ENCODE measurements at places on chromosomes 7 and 10.
A peak's percentile ranks its signal among the peaks of the same experiment; 100 is the strongest.

DNA sequence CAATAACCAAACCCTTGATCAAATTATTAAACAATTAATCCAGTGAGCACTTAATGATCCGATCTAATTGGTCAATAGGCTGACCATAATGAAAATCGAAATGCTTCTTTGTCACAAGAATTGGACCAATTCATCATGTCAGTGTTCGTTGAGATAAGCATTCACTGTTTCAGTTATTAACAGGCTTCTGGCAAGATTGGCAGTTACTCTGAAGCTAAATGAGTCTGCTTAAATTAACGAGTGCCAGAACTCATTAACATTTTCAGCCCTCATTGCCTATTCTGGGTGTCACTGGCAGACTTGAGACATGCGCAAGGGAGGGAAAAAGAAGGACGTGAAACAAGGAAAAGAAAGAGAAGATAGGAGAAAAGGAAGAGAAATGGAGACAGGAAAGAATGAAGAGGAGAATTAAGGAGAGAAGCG lies 30.7 kb upstream of the SLC26A3 start:
- DNase-seq: no peak

- DNase-seq: no peak
Observed at GRCh38 chr7:139647085-139647484, 123.6 kb downstream of the CLEC2L start.

DNA sequence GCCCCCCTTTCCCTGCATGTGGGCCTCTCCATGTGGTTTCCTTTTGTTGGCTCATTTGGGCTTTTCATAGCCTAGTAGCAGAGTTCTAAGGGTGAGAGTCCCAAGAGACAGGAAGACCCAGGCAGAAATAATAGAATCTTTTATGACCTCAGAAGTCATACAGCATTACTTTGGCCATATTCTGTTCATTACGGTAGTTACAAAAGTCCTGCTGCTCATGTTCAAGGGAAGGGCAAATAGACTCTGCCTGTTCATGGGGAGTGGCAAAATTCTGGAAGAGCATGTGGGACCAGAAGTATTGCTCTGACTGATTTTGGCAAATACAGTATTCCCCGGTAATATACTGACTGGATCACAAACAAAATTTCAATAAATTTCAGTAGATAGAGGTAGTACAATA lies 910.3 kb downstream of the LRMDA start:
- no peak for DNase-seq

- no peak for DNase-seq
Observed at GRCh38 chr7:23443974-23444373, 26.3 kb downstream of the IGF2BP3 start.

DNA sequence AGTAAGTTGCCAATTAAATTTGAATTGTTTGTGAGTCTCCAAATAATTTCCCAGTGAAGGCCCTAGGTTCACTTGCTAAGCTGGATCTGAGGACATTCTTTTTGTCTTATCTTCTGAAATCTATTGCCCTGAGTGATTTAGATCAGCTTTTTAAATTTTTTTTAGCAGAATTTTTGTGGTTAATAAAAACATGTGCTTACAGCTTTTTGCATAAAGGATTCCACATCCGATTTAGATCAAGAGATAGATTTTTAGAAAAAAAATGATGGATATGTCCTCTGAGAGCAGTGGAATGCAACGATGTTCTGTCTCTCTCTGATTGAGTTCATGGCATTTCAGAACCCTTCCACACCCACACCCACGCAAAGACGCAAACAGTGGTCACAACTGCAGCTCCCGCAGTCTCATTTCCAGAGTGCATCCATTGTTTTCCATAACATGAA lies 358.8 kb downstream of the SUGCT start:
- no peak for DNase-seq

- no peak for DNase-seq
Observed at GRCh38 chr10:112027731-112028280, 155.8 kb downstream of the GPAM start.

DNA sequence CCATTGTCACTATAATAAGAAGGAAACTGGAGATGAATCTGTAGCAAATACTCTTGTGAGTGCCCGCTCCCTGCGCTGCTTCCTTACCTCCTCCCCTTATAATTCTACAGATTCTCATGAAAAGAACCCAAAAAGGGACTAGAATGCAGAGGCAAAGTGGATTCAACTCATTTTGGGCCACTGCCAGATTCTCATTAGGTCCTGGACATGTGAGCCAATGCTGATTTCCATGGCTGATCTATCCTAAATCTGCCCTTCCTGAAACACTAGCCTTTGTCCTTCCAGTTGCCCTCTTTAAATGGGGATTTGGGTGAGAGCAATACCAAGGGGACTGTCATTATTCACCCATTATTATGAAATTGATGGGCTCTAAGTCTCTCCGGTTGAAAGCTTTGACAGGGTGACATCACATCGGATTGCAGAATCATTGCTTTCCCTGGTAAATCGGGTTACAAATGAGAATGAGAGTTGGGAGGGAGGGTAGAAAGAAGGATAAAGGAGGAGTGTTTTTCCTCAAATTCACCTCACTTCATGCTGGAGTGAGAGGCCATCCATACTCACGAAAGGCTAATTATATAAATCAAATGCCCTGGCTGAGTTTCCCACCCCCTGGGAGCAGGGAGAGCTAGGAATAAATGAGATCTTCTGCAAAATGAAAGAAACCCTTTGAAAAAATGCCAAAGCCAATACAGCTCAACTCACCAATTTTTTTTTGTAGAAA lies 37.5 kb downstream of the PTN start:
- DNase-seq: no peak

- DNase-seq: no peak
Observed at GRCh38 chr7:92778972-92779371, 57.4 kb downstream of the CDK6 start.

- DNase-seq: no peak
Observed at GRCh38 chr10:97028126-97028831, 157.5 kb downstream of the SLIT1 start.

DNA sequence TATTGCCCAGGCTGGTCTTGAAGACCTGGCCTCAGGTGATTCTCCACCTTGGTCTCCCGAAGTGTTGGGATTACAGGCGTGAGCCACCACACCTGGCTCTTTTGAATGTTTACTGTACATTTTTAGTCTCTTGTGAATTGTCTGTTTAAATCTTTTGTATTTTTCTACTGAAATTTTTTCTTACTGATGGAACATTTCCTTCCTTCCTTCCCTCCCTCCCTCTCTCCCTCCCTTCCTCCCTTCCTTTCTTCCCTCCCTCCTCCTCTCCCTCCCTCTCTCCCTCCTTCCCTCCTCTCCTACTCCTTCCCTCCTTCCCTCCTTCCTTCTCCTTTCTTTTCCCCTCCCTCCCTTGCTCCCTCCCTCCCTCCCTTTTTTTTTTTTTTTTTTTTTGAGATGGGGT lies 58.0 kb downstream of the DAGLB start:
- no peak for DNase-seq

DNA sequence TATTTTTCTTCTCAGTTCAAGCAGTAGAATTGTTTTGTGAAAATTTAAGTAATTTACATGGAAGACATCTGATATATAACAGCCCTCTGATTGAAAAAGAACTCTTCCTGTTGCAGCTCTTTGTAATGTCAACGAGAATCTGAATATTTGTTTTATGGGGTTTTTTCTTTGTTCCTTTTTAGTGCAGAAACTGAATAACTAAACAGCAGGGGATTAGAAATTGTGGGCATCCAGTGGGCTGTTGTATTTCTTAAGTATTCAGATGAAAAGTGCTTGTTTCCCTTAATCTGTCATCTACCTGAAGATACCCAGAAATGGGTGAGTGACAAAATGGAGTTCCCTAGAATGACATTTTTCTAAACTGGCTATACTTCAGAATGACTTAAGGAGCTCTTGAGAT lies 7.4 kb downstream of the ARL4A start:
- no peak for DNase-seq

DNA sequence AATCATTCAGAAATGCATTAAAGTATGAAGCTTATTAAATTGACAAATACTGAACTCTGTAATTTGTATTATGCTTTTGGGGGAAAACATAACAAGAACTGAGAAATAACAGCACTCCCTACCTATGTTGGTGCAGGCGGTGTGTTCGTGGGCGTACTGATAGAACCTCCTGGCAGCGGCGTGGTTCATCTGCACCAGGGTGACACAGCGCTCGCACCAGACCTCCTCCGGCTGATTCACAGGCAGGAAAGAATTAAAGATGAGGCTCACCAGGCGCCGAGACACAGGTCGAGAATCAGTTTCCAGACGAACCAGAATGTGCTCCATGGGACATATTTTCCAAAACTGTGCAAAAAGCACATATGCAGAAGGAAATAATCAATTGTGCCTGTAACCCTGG lies 40.2 kb downstream of the NCAPG2 start:
- DNase-seq: no peak

- DNase-seq: peak; percentile 72
Observed at GRCh38 chr10:120456626-120457430, at the start of gene PLPP4. Gene PLPP4, plus strand, starts transcription at chr10:120457227. Its CDS starts 79 bp downstream, at chr10:120457306.

DNA sequence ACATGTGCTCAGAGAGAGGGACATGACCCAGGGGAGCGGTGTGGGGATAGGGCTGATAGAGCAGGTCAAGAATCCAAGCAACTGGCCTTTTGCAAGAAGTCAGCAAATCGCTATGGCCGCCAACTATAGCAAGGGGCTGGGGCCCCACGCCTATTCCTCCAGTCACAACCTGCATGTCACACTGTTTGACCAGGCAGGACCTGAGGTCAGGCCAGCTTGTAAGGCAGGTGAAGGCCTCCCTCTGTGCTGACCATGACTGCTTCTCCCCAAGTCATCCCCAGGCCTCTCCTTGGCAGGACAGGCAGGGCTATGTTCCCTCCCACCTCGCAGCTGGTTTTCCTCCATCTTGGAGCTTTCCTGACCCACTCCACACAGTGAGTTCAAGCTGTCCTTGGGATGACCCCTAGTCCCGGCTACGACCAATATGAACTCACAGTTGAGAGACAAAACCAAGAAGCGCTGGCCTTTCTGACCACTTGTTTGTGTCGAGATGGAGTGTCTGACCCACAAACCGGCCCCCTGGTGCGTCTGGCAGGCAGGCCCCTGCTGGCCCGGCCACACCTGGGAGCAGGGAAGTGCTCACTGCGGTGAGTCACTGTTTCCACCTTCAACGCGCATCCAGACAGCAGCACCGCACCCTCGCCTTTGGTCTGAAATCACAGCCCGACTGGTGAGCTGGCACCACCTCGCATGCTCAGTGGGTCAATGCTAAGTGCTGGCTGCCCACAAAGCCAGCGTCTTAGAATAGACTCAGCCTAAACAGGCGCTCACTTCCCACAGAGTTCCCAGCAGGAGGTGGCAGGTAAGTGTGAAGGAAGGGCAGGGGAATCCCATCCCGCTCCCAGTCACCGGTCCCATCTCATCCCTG lies 81.4 kb downstream of the VWA2 start:
- DNase-seq: no peak

GRCh38 chr7:106284714-106285050 lies at the start of gene NAMPT:
Gene NAMPT, minus strand, starts transcription at chr7:106284983. Its CDS starts 99 bp downstream, at chr7:106284884.
- no peak for DNase-seq

GRCh38 chr7:55073976-55074528 lies 55.2 kb downstream of the EGFR start:
- DNase-seq: no peak

DNA sequence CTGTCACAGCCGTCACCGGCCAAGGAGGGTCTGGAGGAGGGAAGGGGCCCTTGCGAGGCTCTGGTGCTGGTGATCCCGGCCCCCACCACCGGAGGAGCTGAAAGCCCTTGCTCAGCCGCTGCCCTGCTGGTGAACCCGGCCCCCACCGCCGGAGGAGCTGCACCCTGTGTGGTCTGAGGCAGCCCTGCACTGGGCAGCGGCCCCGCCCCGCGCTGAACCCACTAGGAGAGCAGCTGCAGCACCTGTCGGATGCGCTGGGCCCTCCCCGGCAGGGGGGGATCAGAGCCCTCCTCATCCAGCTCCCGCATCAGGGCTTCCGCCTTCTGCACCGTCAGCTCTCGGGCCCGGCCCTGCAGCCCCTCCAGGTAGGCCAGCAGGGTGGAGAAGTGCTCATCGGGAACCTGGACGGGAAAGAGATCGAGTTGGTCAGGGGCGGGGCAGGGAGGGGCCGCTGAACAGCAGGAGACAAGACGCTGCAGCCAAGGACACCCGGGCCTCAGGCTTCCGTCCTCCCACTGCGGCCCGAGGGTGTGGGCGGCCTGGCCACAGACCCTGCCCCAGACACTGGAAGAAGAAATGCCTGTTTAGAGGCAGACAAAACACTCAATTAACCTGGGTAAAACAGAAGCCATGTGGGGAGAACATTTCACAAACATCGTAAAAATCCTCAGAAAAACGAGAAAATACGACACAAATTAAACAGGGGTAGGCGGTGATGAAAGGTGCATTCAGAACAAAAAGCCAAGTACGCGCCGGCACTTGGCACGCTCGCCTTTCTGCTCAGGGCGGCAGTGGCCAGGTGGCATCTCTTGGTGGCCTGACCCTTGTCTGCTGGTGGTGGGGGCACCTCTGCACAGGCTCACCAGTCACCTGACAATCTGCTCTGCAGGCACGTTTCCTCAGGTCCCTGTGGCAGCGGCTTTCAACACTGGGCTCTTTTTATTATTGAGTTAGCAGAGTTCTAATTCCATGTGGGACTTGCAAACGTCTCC lies 14.7 kb downstream of the CYP2W1 start:
- DNase-seq: peak; percentile 38

DNA sequence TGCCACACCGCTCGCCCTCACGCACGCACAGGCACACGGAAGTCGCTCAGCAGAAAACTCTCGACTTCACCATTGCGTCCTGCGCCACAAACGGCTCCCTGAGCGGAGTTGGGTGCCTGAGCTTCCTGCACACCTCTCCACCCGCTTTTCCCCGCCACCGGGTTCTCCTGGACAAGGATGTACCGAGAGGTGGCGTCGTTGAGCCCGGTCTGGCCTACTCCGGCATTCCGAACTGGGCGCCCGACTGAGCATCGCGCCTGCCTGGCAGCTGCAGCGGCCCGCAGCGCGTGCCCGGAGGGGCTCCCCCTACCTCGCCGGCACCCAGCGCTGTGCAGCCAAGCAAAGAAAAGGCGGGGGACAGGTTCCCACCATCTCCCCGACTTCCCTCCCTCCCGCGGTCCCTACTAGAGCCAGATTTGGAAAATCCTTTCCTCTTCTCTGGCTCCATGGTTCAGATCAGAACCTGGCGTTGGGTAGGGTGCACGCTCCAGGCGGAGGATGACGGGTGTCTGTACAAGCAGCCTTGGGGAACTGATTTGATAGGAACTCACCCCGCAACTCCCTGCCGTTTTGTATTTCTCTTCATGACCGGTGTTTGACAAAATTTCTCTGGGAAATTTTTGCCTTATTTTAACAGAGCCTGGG lies 1.7 kb downstream of the SORCS3 start:
- no peak for DNase-seq

DNA sequence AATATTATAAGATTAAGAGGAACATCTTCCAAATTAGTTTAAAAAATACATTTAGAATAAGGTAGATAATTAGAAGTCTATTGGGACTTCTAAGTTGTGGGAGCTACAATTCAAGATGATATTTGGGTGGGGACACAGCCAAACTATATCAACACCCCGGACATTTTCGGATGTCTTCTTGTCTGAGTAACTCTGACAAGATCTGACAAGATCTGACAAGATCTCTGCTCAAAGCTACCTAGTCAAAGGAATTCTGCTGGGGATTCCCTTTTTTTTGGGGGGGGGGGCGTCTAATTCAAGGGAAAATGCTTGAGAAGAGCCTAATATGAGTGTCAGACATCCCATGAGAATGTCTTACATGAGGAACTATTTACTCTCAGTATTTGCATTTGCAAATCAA lies 5.2 kb upstream of the AGMO start:
- no peak for DNase-seq

All from cerebellum (tissue), 4 donors.